ENCODE measurements at places on chromosomes 11 and 22. TPM values are rescaled to one million over a fixed set of nuclear protein-coding genes. Genes with fewer than 3 reads are reported as not detected.
A peak's percentile ranks its signal among the peaks of the same experiment; 100 is the strongest.

DNA sequence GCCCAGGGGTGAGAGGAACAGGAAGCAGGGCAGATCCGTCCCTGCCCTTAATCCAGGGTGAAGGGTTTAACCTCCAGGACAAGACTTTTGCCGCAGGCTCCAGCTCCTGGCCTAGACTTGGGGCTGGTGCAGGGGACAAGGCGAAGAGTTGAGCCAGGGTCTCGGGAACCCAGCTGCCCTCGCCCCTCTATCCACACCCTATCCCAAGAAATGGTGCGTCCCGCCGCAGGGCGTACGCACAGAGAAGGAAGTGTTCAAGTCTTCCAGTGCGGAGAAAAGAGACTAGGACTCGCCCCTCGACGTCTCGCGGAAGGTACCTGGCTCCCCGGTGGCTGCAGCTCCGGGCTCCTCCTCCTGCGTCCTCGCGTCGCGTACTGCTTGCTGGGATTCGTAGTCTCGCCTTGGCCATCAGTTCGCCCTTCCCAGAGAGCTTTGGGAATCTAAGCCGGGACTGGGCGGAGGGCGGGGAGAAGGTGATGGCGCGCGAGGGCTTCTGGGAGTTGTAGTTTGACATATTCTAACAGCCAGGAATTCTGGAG is at the start of gene ZMAT5:
TSS of gene ZMAT5 (minus strand) at position 376 of the 539 bp plus-strand sequence. CDS start 18,463 bp downstream, outside the sequence.
- H3K27ac ChIP-seq: peak within 1 kb of the TSS; percentile 88
- peaks cover 57% of the 10 kb centered on the region for H3K4me1 ChIP-seq
- peaks cover 4% of the 10 kb centered on the region for H3K27me3 ChIP-seq
- peak; percentile 96 for DNase-seq

DNA sequence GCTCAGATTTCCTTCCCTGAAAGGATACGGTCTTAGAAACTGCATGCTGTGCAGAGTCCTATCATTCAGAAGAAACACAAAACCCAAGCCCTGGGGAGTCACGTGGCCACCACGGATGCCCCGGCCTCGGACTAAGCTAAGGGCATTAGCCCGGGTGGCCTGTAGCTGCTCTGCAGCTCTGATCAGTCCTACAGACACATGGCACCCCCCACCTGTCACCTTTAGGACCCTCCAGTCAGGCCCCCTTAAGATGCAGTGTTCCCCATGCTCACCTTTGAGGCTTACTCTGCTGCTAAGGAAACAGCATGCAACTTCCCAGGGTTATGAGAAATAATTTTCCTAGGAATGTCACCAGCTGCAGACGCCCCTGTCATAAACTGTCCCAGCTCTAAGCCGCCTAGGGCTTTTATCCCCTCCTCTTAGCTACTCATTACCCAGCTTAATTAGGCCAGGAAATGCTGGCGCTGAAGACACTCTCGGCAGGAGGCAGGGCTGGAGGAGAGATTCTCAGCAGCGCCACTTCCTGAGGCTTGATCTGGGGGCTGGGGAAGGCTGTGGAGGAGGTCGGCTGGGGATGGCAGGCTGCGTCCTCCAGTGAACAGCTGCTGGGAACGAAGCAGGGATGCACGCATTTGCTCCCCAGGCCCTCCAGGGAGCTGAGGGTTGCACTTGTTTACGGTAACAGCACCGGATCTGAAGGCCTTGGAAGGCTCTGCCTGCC is 47.2 kb upstream of the ADA2 start:
- H3K27me3 ChIP-seq: no peaks in the 10 kb centered on the region
- no peaks in the 10 kb centered on the region for H3K36me3 ChIP-seq
- DNase-seq: no peak
- H3K27ac ChIP-seq: no peak overlapping the region
- H3K4me3 ChIP-seq: no peak overlapping the region

DNA sequence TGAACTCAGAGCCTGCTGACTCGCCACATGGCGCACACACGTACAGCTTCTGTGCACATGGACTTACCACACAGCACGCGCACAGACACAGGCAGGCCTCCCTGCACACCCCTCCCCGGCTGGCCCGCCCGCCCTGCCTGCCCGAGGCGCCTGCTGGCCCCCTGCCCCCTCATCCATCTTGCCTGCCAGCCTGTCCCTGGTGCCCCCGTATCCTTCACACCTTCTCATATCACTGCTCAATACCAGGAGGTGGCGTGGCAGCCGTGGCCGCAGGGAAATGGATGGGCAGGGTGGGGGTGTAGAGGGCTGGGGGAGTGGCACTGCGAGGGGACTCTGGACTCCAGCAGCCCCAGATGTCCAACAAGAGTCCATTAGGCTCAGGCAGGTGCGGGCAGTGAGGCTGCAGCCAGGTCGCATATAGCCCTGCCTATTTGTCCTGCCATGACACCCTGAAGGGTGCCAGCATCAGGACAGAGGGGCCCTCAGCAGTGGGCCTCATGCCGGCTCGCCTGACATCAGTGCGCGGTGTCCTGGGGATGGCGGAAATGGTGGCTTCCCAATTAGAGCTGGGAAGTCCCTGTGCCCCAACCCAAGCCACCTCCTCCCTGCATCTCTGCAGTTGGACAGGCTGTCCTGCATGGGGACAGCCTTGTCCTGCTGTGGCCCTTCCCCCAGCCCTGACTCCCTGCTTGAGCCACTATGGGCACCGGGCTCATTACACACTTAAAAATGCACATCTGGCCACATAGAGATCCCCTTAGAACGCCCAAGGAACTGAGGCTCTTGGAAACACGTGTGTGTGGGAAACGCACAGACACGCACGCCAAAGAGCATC is 2.0 kb upstream of the TBX10 start:
- no peak overlapping the region for H3K4me3 ChIP-seq
- H3K27ac ChIP-seq: no peak overlapping the region
- no peaks in the 10 kb centered on the region for H3K36me3 ChIP-seq
- peaks cover 9% of the 10 kb centered on the region for H3K27me3 ChIP-seq
- DNase-seq: peak; percentile 32

DNA sequence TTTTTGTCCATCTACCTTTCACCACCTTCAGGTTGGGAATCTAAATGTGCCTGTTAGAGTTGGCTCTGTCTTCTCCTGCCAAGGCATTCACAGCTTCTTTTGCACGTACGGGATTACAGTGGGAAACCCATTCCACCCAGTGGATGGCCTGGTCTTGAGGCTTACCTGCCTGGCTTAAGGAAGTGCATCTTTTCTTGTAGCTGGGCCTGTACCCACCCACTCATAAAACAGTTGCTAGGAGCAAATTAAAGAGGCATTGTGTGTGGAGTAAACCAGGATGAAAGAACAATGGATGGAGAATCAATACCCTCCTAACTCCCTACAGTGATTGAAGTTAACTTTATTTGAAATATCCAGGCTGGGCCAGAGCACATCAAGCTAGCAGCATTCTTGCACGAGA is 71.6 kb downstream of the TEAD1 start:
- H3K4me1 ChIP-seq: peaks cover 42% of the 10 kb centered on the region
- H3K27me3 ChIP-seq: no peaks in the 10 kb centered on the region
- DNase-seq: no peak
- no peak overlapping the region for H3K27ac ChIP-seq

GRCh38 chr22:47798229-47798628 is 1035.8 kb downstream of the TBC1D22A start:
- no peaks in the 10 kb centered on the region for H3K4me1 ChIP-seq
- no peak overlapping the region for H3K27ac ChIP-seq
- H3K27me3 ChIP-seq: peaks cover 11% of the 10 kb centered on the region
- H3K4me3 ChIP-seq: no peak overlapping the region

GRCh38 chr11:5694642-5695041 is 5.1 kb downstream of the TRIM22 start:
- no peaks in the 10 kb centered on the region for H3K36me3 ChIP-seq
- H3K27ac ChIP-seq: no peak overlapping the region
- H3K4me1 ChIP-seq: no peaks in the 10 kb centered on the region
- no peak for DNase-seq

FGF4 gene
- not detected for total RNA-seq

RTN4RL2 gene
- total RNA-seq: 1.3 TPM

All from HepG2 (cell line).